ENCODE measurements at places on chromosomes 3 and 15. TPM values are rescaled to one million over a fixed set of nuclear protein-coding genes. Genes with fewer than 3 reads are reported as not detected.

SLC12A1 gene
- total RNA-seq: 0.20 TPM

- H3K4me1 ChIP-seq: no peaks in the 10 kb centered on the region
- no peaks in the 10 kb centered on the region for H3K27me3 ChIP-seq
- H3K27ac ChIP-seq: no peak overlapping the region
- no peak for DNase-seq
Observed at GRCh38 chr15:49506341-49506740, 83.3 kb downstream of the FGF7 start.

DNA sequence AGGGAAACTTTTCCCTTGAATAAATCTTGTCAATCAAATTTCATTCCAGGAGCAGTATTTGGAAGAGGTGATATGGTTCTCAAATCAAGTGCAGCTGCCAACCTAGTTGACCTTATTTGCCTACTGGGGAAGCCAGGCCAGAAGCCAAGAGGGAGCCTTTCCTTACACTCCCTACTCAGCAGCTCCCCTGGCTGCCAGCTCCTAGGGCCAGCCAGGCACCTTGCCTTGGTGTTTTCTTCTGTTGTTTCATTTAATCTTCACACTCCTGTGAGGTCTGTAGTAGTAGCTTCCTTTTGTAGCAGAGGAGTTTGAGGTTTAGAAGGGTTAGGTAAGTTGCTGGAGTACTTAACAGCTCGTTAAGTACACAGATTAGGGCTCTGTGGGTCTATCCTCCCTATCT, 22.6 kb downstream of the MKRN2OS start:
- no peak for DNase-seq
- H3K27ac ChIP-seq: no peak overlapping the region
- H3K4me1 ChIP-seq: no peaks in the 10 kb centered on the region
- H3K4me3 ChIP-seq: no peak overlapping the region
- H3K27me3 ChIP-seq: no peaks in the 10 kb centered on the region

DNA sequence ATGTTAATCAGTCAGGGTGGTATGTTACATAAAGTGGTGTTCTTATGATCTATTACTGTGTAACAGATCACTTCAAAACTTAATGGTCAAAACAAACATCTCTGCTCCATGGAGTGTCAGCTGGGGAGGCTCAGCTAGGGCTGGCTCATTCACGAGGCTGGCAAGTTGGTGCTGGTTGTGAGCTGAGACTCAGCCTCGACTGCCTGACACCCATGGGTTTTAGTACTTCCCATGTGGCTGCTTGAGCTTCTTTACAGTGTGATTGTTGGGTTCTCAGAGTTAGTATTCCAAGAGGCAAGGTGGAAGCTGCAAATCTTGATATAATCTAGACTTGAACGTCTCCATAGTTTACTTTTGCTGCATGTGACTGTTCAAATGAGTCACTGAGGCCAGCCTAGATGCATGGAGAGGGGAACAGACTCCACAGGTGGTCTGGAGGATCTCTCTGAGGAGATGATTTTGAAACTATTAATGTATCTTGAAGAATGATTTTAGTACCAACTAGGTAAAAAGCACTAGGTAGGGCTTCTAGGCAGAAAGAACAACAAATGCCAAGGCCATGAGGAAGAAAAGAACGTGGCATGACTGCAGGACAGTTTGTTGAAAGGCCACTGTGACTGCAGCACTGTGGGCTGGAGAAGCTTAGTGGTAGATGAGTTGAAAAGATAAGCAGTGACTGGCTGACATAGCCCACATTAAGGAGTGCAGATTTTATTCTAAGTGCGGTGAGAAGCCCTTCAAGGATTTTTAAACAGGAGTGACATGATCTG, 281.1 kb upstream of the PROK2 start:
- no peak overlapping the region for H3K27ac ChIP-seq
- no peaks in the 10 kb centered on the region for H3K4me1 ChIP-seq
- peaks cover 2% of the 10 kb centered on the region for H3K27me3 ChIP-seq
- H3K4me3 ChIP-seq: no peak overlapping the region
- H3K36me3 ChIP-seq: no peaks in the 10 kb centered on the region
- DNase-seq: no peak

DNA sequence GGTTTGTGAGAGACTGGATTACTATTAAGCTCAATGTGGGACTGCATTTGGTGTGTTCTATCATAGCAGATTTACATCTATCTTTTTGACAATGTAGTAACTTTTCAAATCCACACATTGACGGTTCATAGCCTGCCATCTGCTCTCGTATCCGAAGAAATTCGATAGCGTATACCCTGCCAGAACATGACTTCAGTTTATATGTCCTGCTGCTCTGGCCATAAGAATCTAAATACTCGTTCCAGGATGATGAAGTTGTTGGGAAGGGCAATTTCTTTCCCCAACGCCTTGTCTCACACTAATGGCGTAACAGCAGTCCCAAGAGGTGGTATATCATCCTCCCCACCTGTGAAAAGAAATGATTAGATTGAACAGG, 180.0 kb downstream of the LSAMP start:
- H3K27ac ChIP-seq: peak overlapping the region; percentile 19
- no peak for DNase-seq
- no peaks in the 10 kb centered on the region for H3K36me3 ChIP-seq
- no peak overlapping the region for H3K4me3 ChIP-seq
- H3K27me3 ChIP-seq: no peaks in the 10 kb centered on the region

DNA sequence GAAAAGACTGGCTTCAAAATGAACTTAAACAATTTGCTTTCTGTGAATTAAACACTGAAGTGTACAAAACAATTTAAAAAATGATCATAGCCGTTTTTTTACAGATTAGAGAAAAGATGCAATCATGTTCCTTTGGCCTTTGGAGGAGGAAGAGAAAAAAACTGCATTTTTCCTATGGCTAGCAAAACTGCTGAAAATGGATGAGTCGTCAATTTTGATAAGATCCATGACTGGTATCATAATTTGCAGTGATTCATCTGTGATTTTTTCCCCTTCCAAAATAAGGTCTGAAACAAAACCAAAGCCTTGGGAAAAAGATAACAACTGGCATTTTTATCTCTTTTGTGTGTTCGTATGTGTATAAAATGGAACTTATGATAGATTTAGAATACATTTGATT, 255.6 kb upstream of the SATB1 start:
- H3K27ac ChIP-seq: no peak overlapping the region
- no peak for DNase-seq
- no peaks in the 10 kb centered on the region for H3K27me3 ChIP-seq
- peaks cover 5% of the 10 kb centered on the region for H3K4me1 ChIP-seq
- H3K4me3 ChIP-seq: no peak overlapping the region

DNA sequence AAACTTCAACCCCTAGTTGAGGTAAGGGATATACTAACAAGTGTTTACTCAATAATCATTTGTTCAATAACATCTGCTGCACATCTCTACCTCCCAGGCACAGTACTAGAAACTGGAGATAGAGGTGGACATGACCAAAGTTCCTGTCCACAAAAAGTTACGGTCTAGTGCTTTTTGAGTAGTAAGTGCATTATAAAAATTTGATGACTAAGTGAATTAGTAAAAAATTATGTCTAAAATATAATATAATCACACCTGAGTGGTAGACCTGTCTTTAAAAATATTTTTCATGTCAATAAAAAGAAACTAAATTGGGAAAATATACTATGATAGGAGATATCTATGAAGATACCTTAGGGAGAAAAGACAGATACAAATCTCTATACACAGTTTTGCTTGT, 121.5 kb upstream of the FHIT start:
- H3K4me3 ChIP-seq: no peak overlapping the region
- no peaks in the 10 kb centered on the region for H3K36me3 ChIP-seq
- DNase-seq: no peak
- peaks cover 5% of the 10 kb centered on the region for H3K4me1 ChIP-seq
- H3K27me3 ChIP-seq: no peaks in the 10 kb centered on the region

GRCh38 chr3:108281670-108282069, 14.7 kb upstream of the HHLA2 start:
- H3K4me3 ChIP-seq: no peak overlapping the region
- H3K27me3 ChIP-seq: no peaks in the 10 kb centered on the region
- no peak for DNase-seq
- H3K4me1 ChIP-seq: no peaks in the 10 kb centered on the region
- H3K36me3 ChIP-seq: peaks cover 5% of the 10 kb centered on the region

HACL1 gene
- 14.0 TPM for total RNA-seq

HHLA2 gene
- not detected for total RNA-seq

DNA sequence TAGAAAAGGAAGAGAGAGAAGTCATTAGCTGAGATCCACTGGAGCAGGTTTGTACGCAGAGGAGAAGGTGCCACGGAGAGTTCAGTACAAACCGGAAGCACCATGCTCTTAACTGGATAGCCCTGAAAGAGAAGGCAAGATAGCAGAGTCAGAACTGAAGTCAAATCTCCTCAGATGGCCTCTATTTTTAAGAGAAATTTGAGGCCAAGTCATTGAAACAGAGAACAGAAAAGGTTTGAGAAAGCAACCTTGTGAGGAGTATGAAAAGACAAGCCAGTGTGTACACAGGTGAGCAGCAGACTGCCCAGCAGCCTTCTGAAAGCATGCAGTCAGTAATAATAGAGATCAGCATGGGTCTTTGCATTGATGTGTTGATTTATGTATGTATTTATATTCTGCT, 66.1 kb upstream of the SPRED1 start:
- no peak overlapping the region for H3K4me3 ChIP-seq
- H3K36me3 ChIP-seq: no peaks in the 10 kb centered on the region
- H3K4me1 ChIP-seq: peaks cover 60% of the 10 kb centered on the region

- H3K27me3 ChIP-seq: peaks cover 3% of the 10 kb centered on the region
- peak; percentile 56 for DNase-seq
- H3K27ac ChIP-seq: peak overlapping the region; percentile 54
- peaks cover 9% of the 10 kb centered on the region for H3K4me1 ChIP-seq
Observed at GRCh38 chr15:72796515-72797337, 13.2 kb upstream of the ADPGK start.

DNA sequence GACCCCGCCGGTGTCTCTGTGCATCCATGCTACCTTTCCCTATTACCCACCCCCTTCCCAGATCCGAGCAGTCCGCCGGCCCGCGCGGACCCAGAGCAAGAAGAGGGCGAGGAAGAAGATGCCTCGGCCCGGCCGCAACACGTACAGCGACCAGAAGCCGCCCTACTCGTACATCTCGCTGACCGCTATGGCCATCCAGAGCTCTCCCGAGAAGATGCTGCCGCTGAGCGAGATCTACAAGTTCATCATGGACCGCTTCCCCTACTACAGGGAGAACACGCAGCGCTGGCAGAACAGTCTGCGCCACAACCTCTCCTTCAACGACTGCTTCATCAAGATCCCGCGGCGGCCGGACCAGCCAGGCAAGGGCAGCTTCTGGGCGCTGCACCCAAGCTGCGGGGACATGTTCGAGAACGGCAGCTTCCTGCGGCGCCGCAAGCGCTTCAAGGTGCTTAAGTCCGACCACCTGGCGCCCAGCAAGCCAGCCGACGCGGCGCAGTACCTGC, 788 bp downstream of the FOXB1 start:
- no peak for DNase-seq
- peak overlapping the region; percentile 47 for H3K27ac ChIP-seq
- peak overlapping the region; percentile 97 for H3K4me3 ChIP-seq
- H3K36me3 ChIP-seq: no peaks in the 10 kb centered on the region
- H3K4me1 ChIP-seq: peaks cover 85% of the 10 kb centered on the region
